ENCODE measurements at places on chromosomes 2 and 18.
A peak's percentile ranks its signal among the peaks of the same experiment; 100 is the strongest.

DNA sequence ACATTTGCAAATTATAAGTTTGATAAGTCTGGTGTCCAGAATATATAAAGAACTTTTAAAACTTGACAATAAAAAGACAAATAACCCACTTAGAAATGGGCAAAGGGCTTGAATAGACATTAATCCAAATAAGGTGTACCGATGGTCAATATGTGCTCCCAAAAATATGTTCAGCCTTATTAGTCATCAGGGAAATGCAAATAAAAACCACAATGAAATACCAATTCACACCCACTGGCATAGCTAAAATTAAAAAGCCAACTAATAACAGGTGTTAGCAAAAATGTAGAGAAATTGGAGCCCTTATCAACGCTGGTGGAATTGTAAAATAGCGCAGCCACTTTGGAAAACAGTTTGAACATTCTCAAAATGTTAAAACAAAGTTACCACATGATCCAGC, 79.0 kb upstream of the SCG2 start:
- DNase-seq = peak; percentile 16

GRCh38 chr2:178530625-178531142, 50.4 kb downstream of the PLEKHA3 start:
- DNase-seq = no peak

DNA sequence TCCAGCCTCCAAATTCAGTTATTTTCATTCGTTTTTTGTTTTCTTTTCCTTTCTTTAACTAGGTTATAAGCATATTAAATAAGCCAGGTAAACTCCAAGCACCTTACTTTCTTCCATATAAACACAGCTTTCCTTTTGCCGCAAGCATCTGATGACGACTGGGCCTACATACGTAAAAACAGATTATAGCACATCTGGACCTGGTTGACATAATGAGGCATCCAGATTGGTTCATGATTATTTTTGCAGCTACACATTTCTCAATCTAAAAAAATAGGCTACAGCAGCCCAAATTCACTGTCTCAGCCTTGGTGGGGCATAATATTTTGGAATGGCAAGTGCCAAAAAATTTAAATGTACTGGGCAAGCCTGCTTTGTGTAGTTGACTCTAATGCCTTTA, 7.7 kb downstream of the CYP1B1 start:
- no peak for DNase-seq

DNA sequence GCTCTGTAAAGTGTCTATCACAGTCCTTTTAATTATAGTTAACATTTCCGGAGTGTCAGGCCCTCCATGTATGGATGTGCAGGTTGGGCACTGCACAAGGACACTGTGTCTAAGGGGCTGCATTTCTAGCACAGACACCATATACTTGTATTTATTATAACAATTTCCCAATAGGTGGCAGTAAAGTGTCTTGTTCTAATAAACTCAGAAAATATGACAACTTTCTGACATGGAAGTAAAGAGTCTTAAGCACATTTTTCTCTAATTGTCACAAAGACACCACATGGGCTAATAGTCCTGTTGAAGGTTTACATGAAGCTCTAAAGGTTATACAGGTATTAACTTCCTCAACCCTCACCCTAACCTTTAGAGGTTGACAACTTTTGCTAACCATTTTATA, 156.6 kb downstream of the DYSF start:
- peak; percentile 49 for DNase-seq

- peak; percentile 34 for DNase-seq
Observed at GRCh38 chr2:220499225-220499624, 871.8 kb downstream of the SLC4A3 start.

DNA sequence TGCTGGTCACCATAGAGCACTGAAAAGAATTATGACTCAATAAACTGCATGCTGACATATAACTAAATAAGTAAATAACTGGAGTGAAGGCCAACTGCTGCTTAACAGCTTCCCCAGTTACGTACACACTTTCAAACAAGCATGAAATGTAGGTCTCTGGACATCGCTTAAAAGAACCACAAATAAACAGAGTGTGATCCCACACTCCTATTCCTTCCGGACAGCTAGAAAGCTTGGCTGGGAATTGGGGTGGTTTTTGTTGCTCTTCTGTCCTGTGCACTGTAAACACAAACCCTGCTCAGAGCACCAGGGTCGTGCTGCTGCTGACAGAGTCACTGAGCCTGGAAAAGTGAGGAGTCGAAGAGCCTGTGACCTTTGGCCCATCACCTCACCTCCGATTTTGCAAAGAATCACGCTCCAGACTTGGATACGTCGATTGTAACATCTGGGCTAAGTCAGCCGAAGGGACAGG, 162.7 kb upstream of the NT5C1B start:
- no peak for DNase-seq

DNA sequence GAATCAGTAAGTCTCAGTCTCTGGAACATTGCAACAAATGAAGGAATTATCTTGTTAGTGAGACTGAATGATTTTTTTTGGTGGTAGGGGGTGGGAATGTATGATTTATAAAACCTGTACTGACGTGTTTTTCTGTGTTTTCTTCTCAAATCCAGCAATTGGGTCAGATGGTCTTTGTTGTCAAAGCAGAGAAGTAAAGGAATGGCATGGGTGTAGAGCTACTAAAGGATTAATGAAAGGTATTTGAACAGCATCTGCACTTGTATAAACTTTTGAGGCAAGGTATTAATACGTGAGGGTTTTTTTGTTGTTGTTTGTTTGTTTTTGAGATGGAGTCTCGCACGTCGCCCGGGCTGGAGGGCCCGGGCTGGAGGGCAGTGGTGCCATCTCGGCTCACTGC, 10.7 kb downstream of the DDX1 start:
- DNase-seq = no peak

GRCh38 chr2:85914922-85915321, 26.1 kb upstream of the ST3GAL5 start:
- no peak for DNase-seq

- no peak for DNase-seq
Observed at GRCh38 chr2:102893870-102894269, 132.0 kb downstream of the TMEM182 start.
